ENCODE measurements at places on chromosomes 12 and 14.
A peak's percentile ranks its signal among the peaks of the same experiment; 100 is the strongest.

DNA sequence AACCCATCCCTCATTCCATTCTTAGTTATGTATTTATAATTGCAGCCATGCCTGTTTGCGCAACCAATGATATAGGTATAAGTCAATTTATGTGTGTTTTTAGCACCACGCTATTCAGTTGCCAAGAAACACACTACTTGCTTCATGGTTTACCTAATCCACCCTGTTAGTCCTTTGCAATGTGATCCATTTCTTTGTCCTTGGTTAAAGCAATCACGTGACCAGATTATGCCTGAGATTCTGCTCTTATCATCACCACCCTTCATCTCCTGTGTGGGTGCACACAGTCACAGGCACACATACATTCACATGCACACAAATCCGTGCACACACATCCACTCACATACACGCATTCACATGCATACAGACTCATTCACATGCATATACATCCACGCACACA is 52.3 kb upstream of the KCNA5 start:
- DNase-seq: no peak

- peak; percentile 71 for DNase-seq
These were observed 19.9 kb downstream of the BDKRB2 start for GRCh38 chr14:96224480-96225096.

DNA sequence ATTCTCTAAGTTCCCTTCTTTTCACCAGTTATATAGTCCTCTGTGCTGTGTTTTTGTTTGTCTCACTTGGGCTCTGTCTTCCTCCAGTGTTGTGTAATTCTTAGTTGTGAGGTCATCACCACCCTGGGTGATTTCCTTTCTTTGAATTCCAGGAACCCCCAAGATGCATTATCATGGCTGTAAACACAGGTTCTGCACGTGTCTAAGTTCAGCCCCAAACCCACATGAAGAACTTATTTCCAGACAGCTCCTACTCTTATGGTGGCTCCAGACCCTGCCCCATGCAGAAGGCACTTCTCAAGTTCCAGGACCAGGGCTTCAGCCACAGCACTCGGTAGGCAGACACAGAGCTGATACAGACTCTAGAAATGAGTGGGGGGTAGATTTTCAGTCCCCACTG is 560.5 kb downstream of the BCL11B start:
- DNase-seq: no peak

- DNase-seq: no peak
These were observed 125.8 kb downstream of the C12orf42 start for GRCh38 chr12:103369929-103370328.

- DNase-seq: no peak
These were observed 73.9 kb downstream of the TGFB3 start for GRCh38 chr14:75907756-75908359.

DNA sequence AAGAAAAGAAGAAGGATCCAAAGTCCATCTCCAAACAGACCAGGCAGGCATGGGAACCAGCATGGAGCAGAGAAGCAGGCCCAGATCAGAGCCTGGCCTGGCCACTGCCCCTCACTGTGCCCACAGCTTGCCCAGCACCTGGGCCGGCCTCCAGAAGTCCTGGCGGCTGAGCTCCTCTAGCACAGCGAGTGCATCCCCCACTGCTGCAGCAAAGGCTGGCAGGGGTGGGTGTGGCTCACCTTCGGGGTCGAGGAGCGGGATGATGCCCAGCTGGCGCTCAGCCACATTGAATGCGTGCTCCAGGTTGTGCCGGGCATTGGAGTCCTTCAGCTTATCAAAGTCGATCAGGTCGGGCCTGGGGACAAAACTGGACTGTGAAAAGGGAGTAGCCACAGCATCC is 78.7 kb downstream of the SPTB start:
- DNase-seq: no peak

DNA sequence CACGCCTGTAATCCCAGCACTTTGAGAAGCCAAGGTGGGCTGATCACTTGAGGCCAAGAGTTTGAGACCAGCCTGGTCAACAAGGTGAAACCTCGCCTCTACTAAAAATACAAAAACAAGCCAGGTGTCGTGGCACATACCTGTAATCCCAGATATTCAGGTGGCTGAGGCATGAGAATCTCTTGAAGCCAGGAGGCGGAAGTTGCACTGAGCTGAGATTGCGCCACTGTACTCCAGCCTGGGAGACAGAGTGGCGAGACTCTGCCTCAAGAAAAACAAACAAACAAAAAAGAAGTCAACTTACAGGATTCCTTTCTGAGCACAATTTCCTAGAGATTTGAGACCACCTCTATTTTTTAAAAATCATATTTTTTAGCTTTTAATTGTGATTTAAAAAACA is 45.3 kb downstream of the DGLUCY start:
- DNase-seq: no peak

- DNase-seq: no peak
These were observed 1290.1 kb downstream of the AACS start for GRCh38 chr12:126355346-126355745.

GRCh38 chr12:56487448-56488040 is 417 bp downstream of the GLS2 start:
- DNase-seq: peak; percentile 8

GRCh38 chr12:70091021-70091521 is 152.2 kb upstream of the CNOT2 start:
- DNase-seq: no peak

DNA sequence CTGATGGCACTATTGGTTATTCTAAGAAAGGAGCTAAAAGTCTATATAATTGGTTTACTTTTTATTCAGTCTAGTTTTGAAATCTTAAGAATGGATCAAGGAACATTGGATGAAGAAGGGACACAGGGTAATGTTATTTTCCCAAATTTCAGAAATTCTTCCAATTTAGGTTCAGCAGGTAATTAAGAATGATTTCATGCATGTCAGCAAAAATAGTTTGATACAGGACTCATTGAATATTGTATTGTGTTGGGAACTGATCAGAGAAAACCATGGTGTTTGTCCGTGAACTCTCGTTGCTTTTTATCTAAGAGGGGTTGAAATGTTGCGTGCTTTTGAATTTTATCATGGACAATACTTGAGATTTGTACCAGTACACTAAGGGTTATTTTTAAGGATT is 58.6 kb downstream of the PDE3A start:
- DNase-seq: no peak

DNA sequence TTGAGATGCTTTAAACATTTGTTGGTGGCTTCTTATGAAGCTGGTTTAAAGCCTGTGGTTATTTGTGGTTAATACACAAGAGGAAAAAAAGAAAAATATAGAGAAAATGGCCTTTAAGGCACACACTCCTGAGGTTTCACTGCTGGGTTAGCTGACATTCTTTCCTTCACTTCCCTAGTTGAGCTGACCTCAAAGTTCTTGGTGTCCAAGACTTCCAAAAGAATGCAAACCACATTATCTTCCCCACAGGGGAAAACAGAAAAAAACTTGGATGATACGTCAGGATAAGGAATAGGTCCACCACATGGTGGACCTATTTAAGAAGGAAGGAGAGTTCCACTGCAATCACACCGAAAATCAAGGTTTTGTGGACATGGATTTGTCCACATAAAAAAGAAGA is 94.3 kb downstream of the SLC25A21 start:
- DNase-seq: no peak

Measured in RWPE1 (cell line).